Tibial nerve (tissue), 4 donors: ENCODE measurements at places on chromosomes 3 and 15.

- no peak for DNase-seq
Measured at GRCh38 chr3:125401402-125401801, 26.3 kb upstream of the ZNF148 start.

DNA sequence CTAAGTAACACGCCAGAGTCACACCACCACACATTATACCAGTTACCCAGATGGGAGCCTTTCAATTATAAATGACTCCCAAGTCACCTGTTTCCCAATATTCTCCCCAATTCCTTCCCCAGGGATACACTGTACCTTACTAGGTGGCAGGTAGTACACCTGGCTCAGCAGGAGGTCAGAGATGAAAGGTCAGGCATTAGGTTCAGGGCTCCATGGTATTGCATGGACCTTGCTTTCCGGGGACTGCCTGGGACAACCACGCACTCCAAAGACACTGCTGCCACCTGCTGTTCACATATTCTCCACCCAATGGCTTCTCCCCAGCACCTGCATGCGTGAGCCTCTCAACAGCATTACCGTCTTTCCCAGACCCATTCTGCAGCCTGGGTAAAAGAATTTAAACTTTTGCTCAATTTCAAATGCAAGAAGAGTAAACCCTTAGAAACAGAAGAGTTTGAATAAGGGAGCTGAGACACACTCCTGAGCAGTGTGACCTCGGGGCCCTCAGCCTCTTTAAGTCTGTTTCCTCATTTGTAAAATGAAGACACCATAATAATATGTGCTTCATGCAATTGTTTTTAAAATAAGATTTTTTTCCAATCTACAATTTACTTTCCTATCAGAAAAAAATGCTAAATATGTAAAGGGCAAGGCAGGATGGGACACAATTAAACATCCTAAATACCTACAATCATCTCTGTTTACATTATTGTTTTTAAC lies 28.0 kb upstream of the LACTB start:
- DNase-seq, result peak; percentile 71

DNA sequence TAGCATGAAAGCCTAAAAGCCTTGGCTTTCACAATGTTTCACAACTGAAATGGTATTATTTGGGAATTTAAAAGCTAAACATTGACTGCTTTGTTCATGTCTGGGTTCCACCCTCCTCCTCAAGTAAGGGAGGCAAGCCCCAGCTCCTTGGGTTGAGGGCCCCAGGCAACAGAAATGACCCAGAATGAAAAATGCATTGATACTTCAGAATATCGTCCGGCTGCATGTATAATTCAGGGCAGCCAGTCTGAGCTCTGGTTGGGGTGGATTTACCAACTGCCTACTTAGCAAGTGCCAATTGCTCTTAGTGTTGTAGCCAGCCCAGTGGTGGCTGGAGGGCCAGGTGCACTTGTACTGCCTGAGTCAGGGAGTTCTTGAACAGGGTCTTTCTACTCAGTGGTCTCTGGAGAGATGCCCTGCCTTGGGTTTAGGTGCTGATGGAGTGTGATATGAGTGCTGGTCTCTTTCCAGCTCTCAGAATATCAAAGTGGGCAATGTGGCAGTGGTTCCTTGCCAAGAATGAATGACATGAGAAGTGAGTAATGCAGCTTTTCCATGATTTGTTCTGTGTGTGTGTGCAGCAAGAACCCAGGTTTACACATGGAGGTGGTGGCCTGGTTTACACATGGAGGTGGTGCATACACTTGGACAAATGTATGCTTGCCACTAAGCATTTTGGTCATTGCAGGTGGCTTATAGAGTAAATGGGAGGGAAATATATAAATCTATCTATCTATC lies 40.9 kb upstream of the ADAMTSL3 start:
- DNase-seq, result no peak

DNA sequence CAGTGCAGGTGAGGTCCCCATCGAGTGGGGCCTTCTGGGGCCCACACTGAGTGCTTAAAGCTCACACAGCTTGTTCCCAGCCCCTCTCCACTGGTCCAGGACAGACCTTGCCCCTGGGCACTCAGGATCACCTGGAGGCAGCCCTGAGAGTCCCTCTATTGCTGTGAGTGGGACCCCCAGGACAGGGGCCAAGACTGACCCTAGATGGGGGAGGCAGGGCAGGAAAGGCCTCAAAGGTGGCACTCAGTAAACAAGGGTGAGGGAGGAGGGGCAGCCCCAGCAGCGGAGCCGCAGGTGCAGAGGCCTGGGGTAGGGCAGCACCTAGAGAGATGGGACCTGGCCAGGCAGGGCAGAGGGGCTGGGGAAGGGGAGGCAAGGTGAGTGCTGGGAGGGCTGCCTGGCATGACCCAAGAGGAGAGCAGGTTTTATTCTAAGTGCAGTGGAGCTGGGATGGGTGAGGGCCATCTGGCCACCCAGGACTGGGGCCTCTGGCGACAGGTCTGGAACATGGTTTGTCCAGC lies 27.9 kb downstream of the CFAP100 start:
- DNase-seq, result no peak

- no peak for DNase-seq
Measured at GRCh38 chr3:108065096-108065495, 25.7 kb downstream of the CD47 start.

DNA sequence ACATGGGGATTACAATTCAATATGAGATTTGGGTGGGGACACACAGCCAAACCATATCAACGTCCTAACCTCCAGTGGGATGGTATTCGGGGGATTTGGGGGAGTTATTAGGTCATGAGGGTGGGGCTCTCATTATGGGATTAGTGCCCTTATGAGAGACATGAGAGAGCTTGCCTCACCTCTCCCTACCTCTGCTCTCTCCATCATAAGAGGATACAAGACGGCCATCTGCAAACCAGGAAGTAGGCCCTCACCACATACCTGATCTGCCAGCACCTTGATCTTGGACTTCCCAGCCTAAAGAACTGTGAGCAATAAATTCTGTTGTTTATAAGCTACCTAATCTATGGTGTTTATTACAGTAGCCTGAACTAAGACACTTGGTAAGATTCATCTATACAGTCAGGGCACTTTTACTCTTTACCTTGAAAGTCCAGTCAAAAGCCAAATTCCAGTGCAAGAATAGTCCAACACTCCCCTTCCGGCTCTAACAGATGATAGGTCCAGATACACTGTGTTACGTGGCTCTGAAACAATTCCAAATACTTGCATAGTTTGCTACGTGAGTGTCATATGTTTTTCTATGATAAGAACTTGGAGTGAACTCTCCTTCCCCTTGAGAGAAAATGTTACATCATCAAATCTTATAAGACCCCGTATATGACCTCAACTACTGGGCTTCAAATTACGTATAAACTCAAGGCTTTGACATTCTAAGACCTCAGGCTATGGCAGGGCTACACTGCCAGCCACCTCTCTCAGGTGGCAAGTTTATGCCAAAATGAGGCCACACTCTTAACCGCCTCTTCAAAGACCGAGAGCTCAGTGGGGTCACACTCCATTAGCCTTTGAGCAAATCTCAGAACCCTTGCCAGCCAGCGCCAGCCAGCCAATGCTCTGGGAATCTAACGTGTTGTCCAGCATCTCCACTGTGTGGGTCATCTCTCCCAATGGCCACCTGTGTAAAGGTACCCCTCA lies 129.9 kb downstream of the XXYLT1 start:
- no peak for DNase-seq

DNA sequence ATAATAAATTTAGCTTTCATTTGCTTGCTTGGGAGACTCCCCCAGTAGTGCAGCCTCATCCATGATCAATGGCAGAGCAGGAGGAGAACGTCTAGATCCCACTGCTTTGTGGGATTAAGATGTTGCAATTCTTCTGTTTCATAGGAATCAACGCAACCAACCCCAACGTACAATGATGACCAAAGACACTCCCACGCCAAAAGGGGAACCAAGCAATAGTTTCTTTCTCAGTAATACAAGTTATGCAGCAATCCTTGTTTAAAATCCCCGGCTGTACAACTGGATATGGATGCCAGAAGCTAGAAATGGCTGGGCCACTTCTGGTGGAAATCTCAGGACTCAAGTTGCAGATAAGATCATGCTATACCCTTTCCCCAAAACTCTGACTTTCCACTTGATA lies 411.2 kb downstream of the VPS13C start:
- DNase-seq, result no peak

DNA sequence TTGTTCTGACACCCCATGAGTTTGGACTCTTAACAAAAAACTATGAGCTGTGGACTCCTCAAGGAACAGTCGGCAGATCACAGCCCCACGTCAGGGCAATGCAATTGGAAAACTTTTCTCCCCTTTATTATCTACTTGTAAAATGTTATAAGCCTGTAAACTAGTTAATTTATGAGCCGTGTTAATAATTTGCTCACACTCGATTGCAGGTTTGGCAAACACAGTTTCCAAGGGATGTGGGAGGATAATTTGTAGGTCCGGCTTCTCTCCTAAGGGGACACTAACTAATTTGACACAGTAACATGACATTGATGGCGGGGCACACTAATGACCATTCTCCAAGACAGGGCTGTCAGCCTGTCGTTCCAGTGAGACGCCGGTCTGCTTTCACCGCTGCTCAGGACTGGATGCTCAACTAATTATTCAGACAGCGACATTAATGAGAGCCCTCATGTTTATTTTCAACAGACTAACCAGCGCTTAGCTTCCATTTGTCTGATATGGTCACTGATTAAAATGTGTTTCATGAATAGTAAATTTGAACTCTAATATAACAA lies 222.1 kb downstream of the FOXP1 start:
- no peak for DNase-seq

- DNase-seq, result no peak
Measured at GRCh38 chr15:75981149-75981815, 30.9 kb downstream of the NRG4 start.

DNA sequence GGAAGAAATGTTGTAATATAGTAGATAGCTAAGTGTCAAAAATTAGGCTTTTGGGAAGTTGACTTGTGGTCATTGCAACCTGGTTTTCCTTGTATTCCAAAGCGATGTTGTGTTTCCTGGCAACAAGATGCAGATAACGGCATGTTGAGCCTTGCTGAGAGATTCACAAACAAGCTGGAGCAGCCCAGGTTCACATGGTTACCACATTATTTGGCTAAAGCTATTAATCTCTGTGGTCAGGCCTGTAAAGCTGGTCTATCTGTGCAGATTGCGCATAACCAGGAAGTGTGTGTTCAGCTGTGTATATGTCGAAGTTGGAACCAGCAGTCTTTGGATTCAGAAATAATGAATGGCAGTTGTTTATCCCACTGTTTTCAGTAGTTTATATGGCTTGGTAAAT lies 6.6 kb downstream of the TIPARP start:
- DNase-seq, result no peak

DNA sequence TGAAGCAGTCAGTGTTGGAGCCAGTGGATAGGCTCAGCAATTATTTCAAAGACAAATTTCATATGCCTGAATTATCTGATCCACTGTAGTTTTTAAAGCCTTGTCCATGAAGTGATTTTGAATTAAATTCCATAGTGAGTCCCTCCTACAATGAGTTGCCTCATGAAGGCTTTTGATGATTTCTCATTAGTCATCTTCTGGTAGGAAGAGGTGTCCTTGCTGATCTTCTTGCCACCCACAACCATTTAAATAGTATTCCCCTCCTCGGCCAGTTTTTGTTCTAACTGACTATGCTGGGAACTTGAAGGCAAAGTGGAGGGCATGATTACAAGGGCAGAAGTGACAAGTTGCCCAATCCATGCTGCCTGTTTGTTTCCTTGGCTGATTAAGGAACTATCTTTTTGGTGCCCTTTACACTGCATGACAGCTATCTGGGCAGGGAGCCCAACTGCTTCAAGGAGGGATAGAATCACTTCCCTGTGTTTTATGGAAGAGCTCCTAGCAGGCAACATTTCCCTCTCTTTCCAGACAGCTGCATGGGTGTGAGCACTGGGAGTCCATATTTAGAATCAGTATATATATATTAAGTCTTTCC lies 617.5 kb downstream of the ZPLD1 start:
- peak; percentile 20 for DNase-seq

GRCh38 chr3:122497425-122497824 lies 17.3 kb downstream of the KPNA1 start:
- DNase-seq, result no peak

GRCh38 chr3:134623615-134624245 lies 27.1 kb downstream of the KY start:
- no peak for DNase-seq

DNA sequence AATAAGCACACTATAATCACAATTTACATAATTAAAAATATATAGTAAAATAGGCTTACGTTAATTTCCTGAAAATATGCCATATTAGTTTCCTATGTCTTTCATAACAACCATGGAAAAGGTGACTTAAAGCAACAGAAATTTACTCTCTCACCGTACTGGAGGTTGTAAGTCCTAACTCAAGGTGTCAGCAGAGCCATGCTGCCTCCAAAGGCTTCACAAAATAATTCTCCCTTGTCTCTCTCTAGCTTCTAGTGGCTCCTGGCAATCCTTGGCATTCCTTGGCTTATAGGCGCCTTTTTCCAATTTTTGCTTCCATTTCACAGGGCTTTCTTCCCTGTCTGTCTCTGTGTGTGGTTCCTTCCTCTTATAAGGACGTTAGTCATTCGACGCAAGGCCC lies 7.6 kb downstream of the SI start:
- DNase-seq, result no peak

DNA sequence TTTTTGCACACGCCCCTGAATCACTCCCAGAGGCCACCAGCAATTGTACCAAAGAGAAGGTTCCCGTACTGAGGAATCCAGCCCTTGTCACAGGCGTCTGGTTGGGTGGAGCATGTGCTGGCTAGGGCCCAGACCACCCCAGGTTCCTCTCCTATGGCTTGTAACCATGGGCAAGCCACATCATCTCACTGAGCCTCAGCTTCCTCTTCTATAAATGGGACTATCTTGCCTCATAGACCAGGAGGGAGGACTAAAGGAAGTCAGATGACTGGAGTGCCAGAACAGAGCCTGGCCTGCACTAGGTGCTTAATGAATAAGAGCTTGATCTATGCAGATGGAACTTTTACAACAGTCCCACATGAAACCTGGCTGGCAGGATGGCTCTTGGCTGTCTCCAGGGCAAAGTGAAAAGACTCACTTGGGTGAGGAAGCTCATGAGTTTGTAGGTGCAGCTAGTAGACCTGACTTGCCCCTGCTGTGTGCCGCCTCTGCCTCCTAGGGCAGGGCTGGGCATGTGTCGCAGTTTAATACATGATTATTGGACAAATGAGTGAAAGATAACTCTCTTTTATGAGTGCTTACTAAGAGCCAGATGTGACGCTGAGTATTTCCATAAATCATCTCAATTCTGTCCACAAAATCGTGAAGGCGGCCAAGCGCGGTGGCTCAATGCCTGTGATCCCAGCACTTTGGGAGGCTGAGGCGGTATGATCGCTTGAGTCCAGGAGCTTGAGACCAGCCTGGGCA lies 29.3 kb downstream of the CTSH start:
- peak; percentile 47 for DNase-seq

DNA sequence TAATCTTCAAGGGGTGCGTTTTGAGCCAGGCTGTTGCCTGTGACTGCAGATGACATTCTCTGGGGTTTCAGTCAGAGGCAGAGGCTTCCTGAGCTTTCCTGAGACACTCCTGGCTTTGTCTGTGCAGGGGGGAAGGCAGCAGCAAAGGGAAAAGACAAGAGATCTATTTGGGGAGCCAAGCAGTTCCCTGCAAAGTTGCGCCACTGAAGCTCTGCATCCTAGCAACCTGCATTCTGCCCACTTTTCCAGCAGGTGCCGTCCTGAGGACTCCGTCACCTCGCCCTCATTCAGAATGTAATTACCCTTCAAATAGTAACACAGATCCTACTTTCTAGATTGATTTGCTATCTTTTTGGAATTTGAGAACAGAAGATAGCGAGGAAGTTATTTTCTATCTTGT lies 1.9 kb upstream of the TMEM158 start:
- DNase-seq, result no peak
